Right renal cortex interstitium (tissue), 3 donors: ENCODE measurements at places on chromosomes 1 and 21.

DNA sequence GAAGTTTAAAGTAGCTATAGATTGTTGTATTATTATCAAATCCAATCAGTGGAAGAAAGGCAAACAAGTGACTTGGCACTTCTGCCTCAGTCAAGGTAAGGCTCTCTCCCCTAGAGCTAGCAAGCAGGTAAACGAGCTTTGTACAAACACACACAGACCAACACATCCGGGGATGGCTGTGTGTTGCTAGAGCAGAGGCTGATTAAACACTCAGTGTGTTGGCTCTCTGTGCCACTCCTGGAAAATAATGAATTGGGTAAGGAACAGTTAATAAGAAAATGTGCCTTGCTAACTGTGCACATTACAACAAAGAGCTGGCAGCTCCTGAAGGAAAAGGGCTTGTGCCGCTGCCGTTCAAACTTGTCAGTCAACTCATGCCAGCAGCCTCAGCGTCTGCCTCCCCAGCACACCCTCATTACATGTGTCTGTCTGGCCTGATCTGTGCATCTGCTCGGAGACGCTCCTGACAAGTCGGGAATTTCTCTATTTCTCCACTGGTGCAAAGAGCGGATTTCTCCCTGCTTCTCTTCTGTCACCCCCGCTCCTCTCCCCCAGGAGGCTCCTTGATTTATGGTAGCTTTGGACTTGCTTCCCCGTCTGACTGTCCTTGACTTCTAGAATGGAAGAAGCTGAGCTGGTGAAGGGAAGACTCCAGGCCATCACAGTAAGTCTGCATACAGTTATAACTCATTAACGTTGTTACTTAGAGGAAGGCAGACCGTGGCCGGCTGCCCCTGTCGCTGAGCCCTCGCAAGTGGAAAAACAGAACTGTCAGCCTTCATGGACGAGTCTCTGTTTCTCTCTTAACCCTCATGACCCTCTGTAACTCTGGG is at the start of gene PALMD:
TSS of gene PALMD (plus strand) at position 415 of the 833 bp plus-strand sequence. CDS start at position 620, 205 bp downstream.
- no peak for DNase-seq

GRCh38 chr1:223067914-223068313 is 75.1 kb downstream of the TLR5 start:
- DNase-seq = no peak

GRCh38 chr1:183778045-183778444 is 26.9 kb upstream of the RGL1 start:
- peak; percentile 31 for DNase-seq

GRCh38 chr1:52551507-52552235 is 1.2 kb downstream of the TUT4 start:
- DNase-seq = no peak

- no peak for DNase-seq
These were observed 666.2 kb downstream of the ADGRL2 start for GRCh38 chr1:82466891-82467290.

GRCh38 chr21:25670726-25671125 is 31.7 kb downstream of the JAM2 start:
- no peak for DNase-seq

- DNase-seq = no peak
These were observed 77.4 kb downstream of the SYT6 start for GRCh38 chr1:114076308-114076707.

DNA sequence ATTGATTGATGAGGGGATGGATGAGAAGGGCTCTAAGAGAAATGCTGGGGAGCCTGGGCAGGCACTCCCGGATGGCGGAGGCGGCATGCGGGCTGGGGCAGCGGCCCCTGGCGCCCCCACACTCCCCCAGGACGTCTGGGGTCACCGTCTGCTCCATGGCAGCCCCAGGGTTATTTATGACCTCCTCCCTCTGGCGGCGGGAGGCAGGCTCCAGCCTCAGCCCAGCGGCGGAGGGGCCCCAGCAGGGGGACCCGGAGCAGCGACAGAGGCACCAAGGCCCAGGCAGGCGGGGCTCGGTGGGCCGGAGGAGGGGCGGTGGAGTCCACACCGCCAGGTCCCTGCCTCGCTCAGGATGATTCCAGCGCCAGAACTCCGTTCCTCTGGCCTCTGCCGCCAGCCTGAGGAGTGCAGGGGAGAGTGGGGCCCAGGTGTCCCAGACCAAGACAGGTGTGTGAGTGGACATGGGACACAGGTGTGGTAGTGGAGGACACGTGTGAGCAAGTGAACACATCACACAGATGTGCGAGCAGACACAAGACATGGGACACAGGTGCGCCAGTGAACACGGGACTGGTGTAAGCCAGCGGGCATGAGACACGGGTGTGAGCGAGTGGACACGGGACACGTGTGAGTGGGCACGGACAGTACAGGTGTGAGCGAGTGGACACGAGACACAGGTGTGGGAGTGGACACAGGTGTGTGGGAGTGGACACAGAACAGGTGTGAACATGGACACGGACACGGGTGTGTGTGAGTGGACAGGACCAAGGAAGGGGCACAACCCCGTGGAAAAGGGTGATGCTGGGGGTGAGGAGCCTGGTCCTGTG is 2.5 kb upstream of the SAMD11 start:
- peak; percentile 88 for DNase-seq

DNA sequence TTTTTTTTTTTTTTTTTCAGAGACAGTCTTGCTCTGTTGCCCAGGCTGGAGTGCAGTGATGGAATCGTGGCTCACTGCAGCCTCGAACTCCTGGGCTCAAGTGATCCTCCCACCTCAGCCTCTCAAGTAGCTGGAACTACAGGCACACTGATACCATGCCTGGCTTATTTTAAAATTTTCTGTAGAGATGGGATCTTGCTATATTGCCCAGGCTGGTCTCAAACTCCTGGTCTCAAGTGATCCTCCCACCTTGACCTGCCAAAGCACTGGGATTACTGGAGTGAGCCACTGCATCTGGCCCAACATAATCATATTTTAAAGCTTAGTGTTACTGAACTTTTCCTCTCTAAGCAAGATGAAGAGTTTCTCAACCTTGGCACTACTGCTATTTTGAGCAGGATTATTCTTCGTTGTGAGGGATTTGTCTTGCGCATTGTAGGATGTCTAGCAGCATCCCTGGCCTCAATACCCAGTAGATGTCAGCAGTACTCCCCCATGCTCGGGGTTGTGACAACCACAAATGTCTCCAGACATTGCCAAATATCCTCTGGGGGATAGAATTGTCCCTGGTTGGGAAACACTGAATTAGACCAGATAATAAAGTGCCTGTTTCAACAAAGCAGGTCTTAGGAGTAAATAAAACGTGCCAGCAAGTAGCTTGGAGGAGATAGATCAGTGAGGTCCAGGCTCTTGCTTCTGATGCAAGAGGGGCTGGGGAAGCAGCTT is 15.1 kb upstream of the THRAP3 start:
- no peak for DNase-seq

DNA sequence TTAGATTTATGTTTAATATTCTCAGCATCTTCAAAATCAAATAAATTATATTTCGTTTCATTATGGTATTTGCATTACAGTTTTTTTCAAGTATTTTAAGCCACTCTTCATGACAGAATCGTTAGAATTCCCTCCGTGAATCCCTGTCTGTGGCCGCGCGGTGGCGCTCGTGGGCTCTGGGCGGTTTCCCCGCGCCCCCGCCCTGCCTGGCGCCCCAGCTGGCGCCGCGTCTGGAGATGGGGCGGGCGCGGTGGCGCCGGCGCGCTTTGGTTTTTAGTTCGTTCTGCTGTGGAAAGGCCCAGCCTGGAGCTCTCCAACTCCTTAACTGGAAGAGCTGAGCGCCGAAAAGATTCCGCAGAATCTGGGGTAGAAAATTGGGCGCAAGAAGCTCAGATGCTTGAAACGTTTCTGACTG is 25.7 kb downstream of the PRMT2 start:
- peak; percentile 48 for DNase-seq

- no peak for DNase-seq
These were observed 259.9 kb upstream of the FMN2 start for GRCh38 chr1:239831577-239832355.

- no peak for DNase-seq
These were observed 2.3 kb downstream of the ZBTB37 start for GRCh38 chr1:173870252-173871075.

DNA sequence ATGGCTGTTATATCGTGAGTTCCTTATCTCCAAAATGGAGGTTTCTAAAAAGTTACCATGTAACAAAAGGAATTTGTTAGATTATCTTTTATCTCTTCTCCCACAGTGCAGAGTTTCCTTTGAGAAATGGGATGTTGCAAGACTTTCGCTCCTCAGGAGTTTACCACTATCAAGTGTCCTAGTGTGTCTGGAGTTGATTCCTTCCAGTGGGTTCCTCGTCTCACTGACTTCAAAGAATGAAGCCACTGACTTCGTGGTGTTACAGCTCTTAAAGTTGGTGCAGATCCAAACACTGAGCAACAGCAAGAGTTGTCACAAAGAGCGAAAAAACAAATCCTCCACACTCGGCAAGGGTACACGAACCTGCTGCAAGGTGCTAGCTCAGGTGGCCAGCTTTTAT is 37.0 kb downstream of the SPAG17 start:
- no peak for DNase-seq

- DNase-seq = no peak
These were observed 90.0 kb upstream of the HNRNPU start for GRCh38 chr1:244954359-244954758.

- no peak for DNase-seq
These were observed 40.7 kb downstream of the DHCR24 start for GRCh38 chr1:54846301-54846700.

DNA sequence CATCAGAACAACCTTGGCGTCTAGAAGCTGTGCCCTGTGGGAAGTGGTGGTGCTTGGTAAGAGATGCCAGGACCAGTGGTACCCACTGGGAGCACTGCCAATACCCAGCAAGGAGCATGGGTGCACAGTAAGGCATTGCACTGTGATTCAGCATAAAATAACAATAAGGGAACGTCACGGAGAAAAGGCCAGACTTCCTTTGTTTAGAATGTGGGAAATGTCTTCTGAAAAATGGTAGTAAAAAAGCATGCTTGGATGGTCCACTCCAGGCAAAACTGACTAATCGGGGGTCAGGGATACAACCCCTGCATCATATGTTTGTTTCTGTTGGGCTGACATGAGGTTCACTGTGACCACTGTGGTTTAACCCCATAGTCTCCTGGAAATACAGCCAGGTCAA is 14.7 kb downstream of the METTL18 start:
- no peak for DNase-seq

DNA sequence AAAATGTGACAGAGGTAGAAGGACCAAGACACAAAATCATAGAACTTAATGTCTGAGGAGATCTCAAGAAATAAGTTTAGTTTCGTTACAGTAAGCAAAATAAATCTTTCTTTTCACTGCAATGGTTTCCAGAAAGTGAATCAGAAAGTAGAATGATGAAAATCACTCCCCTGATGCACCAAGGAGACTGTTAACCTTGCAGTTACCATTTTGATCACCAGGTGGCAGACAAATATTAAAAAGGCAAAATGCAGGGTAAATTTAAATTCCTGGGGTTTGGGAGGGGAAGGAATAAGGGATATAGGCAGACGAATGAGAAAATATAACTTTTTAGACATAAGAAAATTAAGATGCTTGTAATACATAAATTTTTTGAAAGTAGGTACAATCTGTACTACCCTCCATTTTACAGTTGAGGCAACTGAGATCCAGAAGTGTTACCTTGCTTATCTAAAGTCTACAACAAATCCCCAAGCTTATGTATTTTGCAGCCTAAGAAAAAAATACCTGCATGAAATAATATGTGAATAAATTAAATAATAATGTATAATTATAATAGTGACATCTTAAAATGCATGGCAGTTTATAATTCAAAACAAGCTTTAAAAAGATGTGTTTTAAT is 253.2 kb downstream of the CRB1 start:
- DNase-seq = peak; percentile 2
